ENCODE measurements at places on chromosomes 16 and 17.

DNA sequence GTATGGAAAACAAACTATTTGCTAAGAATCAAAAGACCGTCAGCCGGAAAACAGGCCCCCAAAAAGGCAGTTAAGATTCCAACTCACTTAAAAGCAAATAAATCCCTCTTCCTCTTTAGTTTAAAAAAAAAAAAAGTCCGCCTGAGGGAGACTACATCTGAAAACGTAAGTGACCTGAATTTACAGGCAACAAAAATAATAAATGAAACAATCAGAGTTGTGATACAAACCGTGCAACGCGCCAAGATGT, 1.1 kb downstream of the KANSL1 start:
- no peak for DNase-seq

- DNase-seq, result peak; percentile 44
These were observed 1.4 kb downstream of the VKORC1 start for GRCh38 chr16:31093132-31093703.

GRCh38 chr17:9074131-9074530, 52.8 kb downstream of the NTN1 start:
- DNase-seq, result peak; percentile 83

DNA sequence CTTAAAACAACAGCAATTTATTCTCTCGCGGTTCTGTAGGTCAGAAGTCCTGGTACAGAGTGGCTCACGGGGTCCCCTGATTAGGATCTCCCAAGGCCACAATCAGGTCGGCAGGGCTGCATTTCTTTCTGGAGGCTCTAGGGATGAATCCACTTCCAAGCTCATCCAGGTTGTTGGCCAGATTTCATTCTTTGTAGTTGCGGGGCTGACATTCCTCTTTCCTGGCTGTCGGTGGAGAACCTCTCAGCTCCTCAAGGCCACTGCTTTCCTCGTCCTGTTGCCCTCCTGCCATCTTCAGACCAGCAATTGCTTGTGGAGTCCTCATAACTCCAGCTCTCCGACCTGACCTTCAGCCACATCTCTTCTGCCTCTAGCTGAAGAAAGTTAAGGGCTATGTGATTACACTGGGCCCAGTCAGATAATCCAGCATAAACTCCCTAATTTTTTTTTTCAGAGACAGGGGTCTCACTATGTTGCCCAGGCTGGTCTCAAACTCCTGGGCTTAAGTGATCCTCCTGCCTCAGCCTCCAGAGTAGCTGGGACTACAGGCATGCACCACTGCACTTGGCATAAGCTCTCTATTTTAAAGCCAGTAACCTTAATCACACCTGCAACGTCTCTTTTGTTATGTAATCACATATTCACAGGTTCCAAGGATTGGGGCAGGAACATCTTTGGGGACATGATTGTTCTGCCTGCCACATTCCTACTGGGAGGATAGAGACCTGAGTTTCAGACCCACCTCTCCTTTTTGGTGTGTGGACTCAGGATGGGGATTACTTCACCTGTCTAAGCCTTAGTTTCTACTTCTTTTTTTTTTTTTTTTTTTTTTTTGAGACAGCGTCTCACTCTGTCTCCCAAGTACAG, 4.1 kb upstream of the GAST start:
- DNase-seq, result no peak

GRCh38 chr17:78879635-78880186, 23.3 kb downstream of the CEP295NL start:
- peak; percentile 97 for DNase-seq

- no peak for DNase-seq
These were observed 584 bp upstream of the TNRC6A start for GRCh38 chr16:24728891-24729242.

DNA sequence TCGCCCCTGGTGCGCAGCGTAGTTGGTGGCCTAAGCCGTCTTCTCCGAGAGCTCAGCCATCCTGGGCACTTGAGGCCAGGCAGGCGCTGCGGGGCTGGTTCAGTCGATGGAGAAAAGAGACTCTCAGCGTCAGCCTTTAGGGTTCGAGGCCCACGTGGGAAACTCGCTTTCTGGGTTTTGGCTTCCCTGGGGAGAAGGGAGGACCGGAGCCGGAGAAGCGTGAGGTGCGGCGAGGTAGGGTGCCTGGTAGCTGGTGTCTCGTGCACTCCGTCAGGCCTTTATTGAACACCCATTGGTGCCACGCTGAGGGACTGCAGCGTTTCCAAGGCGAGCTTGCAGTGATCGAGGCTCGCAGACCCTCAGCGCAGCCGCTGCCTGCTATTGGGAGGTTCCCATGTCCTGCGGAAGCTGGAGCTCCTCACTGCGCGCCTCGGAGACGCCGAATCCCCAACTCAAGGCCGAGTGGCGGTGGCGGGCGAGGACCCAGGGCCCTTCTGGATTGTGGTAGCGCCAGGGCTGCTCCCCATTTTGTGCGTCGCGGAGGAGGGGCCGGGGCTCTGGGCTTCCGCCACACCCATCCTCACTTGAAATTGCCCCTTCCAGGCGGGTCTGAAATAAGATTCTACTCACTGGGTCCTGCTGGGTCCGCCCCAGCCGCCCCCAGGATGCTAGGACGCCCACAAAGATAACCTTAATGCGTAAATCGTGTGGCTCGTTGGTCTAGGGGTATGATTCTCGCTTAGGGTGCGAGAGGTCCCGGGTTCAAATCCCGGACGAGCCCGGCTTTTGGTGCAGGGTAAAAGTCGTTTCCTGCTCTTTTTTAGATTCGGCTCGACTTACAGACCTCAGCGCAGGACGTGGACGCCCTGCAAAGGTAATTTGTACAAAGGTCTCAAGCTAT, 1.2 kb downstream of the OR1F1 start:
- DNase-seq, result peak; percentile 38

GRCh38 chr17:82101301-82101715, 3.3 kb upstream of the FASN start:
- DNase-seq, result no peak

- peak; percentile 54 for DNase-seq
These were observed 2.2 kb upstream of the TRAF4 start for GRCh38 chr17:28741358-28742349.

- DNase-seq, result no peak
These were observed 2.0 kb upstream of the HS3ST3B1 start for GRCh38 chr17:14298947-14299279.

DNA sequence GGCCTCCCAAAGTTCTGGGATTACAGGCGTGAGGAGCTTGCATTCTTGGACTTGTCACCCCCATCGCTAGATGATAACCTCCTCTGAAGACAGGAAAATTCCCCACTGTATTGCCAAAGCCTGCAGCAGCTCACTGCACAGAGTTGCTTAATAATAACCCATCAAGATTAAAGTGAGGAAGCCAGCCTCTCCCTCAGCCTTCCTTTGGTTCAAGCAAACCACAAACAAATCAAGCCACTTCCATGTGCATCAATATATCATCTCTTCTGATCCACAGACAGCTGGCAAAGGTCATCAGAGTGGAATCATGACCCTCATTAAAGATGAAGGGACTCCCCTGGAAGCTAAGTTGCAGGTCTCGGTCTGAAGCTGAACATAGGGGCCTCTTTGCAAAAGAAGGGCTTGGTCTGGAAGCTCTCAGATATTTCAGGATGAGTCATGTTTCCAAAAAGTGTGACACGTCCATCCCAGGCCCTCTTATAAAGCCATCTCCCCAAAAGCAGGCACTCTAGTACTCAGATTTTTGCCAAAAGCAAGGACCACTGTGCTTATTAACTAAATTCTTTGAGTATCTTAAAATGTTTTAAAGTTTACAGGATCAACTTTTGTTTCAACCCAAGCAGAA, 4.8 kb downstream of the EMP2 start:
- peak; percentile 42 for DNase-seq

- DNase-seq, result no peak
These were observed 15.0 kb upstream of the CPD start for GRCh38 chr17:30363715-30364202.

GRCh38 chr17:45240905-45241327, 19.2 kb downstream of the FMNL1 start:
- DNase-seq, result no peak

DNA sequence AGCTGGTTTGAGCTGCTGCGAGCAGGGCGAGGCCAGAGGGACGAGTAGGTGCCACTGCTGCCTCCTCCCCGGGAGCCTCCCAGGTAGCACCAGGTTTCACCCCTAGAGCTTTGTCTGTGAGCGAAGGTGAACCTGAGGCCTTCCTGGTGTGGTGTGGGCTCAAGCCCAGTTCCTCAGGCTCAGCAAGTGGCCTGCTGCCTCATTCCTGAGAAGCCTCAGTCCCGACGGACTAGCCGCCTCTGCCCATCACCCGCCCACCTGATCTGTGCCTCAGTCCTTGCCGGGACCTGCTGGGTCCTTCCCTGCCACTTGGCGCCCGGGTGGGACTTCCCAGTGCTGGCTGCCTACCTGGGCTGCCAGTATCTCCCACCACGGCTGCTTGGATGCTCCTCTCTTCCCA, 1.7 kb downstream of the NLRC3 start:
- no peak for DNase-seq

DNA sequence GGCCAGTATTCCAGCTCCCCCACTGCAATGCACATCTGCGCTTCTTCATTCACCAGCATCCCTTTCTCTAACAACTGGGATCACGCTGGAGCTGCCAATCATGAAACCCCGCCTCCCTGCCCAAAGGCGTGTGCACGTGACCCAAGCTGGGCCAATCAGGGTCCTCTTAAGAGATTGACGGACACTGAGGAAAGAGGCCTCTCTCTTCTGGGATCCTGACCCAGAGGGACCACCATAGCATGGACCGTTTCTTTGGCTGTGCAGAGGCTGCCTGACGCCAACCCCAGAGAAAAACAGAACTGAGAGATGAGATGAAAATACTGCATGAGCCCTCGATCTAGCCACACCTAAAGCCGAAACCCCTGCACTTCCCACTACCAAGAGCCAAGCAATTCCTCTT, 32.0 kb downstream of the COTL1 start:
- peak; percentile 67 for DNase-seq

DNA sequence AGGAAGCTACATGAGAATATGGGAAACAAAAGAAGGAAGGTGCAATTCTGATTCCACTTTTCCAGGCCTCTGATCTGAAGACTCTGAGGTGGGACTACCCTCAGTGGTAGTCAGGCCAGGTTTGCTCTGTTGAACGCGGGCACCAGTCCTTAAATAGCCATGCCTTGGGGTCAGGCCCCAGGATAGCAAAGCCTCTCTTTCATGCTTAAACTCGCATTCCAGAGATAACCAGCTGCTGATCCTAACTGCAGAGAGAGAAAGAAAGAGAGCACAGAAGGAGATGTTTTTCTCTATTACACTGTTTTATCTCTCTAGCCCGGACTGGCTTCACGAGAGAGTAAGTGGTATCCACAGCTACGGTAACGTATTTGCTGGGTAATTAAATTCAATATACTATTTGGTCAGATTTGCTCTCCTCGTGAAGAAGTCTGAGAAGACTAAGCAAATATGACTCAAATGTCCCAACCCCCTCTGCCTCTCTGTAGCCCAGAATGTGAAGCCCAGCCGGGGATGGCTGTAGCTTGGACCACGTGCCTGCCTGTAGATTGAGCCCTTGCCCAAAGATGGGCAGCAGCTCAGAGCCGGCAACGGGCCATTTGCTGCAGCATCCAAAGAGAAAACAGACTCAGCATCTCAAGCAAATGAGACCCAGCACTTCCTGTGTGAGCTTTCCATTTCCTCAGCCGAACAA, 122.2 kb downstream of the SMG6 start:
- peak; percentile 96 for DNase-seq

DNA sequence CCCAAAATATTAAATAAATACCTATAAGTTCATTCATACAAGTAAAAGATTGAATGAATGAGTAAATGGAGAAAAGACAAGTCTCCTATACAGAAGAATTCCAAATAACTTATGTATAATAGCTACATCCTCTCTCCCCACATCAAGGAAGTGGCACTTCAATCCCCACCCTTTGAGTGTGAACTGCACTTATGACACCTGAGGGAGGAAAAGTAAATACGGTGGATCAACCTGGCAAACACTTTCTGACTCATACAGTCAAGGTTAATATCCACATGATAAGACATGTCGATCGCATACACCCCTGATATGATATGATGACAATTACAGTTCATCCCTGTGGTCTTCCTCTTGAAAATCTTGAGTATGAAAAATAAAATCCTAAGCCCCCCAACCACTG, 18.0 kb downstream of the SLFN12L start:
- no peak for DNase-seq

GRCh38 chr17:75889454-75889853, 7.3 kb downstream of the TRIM65 start:
- DNase-seq, result no peak

DNA sequence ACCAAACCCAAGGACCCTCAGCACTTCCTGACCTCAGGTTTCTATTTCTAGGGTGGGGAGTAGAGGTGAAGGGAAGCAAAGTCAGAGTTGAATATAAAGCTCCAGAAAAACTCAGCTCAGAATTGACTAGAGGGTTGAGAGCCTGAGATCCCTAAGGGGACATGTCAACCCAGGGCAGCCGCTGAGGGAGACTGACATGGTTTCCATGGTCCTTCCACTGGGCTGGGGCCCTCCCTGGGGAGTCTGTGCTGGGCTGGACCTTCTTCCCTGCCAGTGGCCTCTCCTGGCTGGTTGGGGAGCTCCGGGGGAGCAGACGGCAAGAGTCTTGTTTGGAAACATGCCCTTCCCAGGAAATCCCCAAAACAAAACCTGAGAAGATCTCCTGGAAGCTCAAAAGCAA, 121.3 kb downstream of the METRNL start:
- DNase-seq, result peak; percentile 21

DNA sequence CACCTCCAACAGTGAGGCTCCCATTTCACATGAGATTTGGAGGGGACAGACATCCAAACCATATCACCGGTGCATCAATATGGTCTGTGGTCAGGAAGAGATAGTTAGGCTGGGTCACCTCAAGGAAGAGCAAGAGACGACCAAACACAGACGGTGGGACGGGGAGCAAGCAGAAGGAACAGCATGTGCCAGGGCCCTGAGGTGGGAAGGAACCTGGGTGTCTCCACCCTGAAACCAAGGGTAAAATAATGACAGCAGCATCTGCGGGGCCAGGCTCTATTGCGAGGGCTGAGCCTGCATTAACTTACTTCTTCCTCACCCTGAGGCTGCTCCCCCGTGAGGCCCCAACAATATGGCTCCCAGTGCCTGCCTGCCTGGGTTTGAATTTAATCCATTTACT, 8.9 kb upstream of the PRSS21 start:
- no peak for DNase-seq

DNA sequence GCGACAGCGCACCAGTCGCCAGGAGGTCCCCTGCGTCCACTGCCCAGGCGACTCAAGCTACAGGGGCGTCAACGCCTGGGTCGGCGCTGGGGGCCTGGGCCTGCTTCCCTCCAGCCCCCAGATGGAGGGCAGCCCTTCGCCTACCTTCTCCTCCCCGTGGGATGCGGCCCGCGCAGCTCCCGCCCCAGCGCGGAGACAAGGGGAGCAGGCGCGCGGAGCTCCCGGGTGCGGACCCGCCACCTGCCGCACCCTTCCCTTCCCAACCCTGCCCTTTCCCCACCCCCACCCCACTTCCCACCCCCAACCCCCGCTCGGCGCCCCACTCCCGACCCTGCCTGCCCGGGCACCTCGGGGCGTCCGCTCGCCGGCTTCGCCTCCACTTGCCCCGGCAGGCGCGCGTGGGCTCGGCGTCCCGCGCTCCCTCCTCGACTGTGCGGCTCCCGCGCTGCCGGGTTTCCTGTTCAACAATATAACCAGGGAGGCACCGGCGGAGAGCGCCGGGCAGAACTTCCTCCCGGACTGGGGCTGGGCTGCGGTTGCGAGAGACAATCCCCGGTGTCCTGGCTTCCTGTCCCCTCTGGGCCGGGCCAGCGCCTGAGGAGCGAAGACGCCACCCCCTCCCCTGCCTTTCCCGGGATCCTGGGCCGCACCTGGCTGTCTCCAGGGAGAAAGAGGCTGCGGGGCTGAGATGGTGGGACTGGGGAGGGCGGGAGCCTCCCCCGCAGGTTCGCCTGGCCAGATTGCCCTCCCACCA, at the start of gene ARHGAP27:
Gene ARHGAP27, minus strand, starts transcription at position 466 of the 754 bp plus-strand sequence. CDS start 2,591 bp downstream, outside the sequence.
- no peak for DNase-seq

GRCh38 chr16:56298948-56299596, 107.8 kb downstream of the GNAO1 start:
- peak; percentile 16 for DNase-seq

- no peak for DNase-seq
These were observed 162.8 kb upstream of the ZFHX3 start for GRCh38 chr16:73210686-73211085.
